NCI-H2081 (cell line): ENCODE measurements at places on chromosomes 11 and 22.

- no peak for DNase-seq
Observed at GRCh38 chr11:121625777-121626506, 173.2 kb upstream of the SORL1-AS1 start.

- DNase-seq, result no peak
Observed at GRCh38 chr11:106642331-106642730, 375.9 kb downstream of the GUCY1A2 start.

- no peak for DNase-seq
Observed at GRCh38 chr11:107573438-107573837, 7.9 kb upstream of the ALKBH8 start.

GRCh38 chr11:10023212-10023611, 270.8 kb downstream of the SBF2 start:
- DNase-seq, result no peak

DNA sequence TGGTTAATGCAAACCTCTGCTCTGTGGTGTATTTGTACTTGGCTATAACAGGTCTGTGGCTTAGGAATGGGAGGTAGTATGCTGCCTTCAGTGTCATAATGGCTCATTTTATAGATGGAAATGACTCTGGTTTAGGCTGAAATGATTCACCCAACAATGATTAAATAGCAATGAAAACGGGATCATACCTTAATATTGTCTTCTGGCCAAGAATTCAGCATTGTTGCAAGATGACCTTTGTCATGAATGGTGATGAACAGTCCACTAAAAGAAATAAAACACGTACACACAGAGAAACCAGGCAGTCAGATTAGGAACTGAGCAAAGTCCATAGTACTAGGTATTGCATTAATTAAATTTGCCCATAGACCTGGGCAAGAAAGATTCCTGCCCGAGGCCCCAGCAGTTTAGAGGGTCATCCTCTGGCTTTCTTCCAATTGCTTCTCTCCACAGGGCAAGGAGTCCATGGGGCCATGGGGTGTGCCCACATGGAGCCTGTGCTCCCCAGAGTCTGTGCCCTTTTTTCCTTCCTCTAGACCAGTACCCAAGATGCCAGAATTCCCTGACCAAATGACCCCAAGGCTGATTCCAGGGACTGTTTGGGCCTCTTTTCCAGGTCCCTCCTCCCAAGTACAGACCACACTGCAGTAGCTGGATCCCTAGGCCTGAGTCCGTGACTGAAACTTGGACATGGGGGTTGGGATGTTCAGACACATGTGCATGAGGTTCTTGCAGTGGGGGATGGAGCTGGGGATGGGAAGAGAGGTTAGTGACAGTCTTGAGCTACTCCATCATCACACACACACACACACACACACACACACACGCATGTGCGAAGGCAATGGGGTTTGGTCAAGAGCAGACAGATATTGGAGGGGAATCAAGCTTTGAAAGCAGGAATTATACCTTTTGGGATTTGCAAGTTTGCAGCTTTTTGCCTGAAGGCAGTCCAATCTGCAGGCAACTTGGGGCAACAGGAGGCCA, 134.2 kb downstream of the CCDC81 start:
- DNase-seq, result no peak

GRCh38 chr11:101706541-101706940, 122.7 kb upstream of the TRPC6 start:
- no peak for DNase-seq

DNA sequence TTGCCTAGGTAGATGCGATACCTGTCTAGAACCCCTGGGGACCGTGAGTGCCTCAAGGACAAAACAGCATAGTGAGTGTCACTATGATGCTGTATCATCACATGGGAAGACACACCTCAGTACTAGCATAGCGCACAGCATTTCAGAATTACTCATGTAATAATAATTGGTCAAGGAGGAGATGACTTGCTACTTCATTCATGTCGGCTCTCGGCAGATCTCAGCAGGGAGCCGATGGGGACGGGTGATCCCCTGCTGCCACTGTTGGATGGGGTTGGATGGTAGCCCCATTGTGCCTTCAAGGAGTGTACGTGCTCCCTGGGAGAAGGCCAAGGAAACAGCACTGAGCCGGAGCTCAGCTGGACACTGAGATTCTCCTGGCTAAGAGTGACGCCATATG, 186.9 kb downstream of the EFCAB6 start:
- no peak for DNase-seq

DNA sequence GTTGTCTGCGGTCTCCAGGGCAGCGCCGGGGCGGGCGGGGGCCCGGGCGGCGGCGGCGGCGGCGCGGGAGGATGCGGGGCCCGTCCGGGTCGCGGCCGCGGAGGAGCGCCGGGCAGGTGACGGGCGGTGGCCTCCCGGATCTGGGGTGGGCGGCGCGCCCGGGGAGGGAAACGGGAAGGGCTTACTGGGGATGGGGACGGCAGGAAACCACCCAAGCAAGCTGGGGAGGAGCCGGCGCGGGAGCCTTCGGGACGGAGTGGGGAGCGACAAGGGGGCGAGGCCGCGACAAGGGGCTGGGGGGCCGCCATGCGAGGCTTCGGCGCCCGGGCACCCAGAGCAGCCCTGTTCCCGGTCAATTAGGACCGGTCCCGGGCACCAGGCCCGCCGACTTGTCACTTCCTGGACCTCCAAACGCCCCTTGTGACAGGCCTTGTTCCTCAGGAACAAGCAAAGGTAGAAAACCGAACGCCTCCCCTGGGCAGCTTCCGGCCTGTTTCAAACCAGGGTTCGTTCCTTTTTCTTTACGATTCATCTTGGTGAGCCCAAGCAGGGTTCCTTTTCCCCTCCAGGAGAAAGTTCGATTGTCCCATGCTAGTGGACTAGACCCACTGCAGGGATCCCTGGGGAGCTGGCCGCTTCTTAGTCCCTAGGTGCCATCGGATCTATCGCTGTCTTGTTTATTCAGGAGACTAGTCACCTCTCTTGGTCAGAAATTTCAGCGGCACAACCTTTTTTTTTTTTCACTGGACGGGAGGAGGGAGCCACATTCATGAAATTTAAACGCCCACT, 492 bp downstream of the JHY start:
- peak; percentile 66 for DNase-seq

GRCh38 chr11:100930185-100930778, 199.3 kb downstream of the PGR start:
- DNase-seq, result peak; percentile 57

DNA sequence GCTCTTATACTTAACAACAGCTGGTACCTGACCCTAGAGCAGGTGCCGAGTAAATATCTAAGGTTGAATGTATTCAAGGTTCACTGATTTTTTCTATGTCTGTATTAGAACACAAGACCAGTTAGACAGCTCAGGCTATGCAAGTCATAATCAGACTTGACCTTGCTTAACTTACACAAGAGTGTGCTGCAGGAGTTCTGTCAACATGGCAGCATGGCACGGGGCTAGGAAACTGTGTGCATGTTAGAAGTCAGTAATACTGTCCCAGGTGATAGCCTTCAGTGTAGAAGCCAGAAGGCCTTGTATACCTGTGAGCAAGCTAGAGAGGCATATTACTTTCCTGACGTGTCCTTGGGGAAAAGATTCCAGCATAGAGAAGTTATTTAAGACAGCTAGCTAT, 253.1 kb downstream of the FAT3 start:
- DNase-seq, result no peak

- DNase-seq, result no peak
Observed at GRCh38 chr11:67111261-67111660, 7.8 kb upstream of the KDM2A start.

GRCh38 chr11:18010977-18011586, 1.8 kb downstream of the SERGEF start:
- DNase-seq, result no peak
